ENCODE measurements at places on chromosomes 2 and 18.

- DNase-seq: peak; percentile 5
Observed at GRCh38 chr2:227238238-227239237, 74.1 kb downstream of the COL4A3 start.

- DNase-seq: no peak
Observed at GRCh38 chr2:106306387-106306786, 112.3 kb upstream of the UXS1 start.

DNA sequence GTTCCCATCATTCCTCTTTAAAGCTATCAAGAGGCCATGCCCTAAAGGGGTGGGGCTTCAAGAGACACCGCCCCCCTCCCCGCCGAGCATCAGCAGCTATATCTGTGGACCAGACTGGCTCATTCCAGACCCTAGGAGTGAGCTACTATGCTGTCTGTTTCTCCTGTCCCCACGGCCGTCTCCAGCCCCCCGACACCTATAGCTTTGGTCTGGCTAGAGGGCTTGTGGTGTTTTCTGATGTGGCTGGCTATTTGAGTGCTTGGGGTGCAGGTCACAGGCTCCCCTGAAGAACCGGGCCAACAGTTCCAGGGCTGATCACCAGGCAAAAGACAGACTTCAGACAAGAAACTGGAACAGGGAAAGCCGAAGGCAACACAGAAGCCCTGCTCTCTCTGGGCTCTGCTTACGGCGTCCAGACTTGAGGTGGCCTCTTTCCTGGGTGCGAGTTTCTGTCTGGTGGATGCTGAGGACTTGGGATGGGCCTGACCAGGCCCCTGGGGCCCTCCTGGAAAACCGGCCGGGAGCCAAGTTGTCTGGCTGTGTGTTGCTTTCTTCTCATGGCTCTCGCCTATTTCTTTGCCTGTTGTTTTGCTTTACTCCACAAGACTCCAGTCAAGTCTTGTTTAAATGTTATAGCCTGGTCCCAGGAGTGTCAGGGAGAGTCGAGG is 83.6 kb downstream of the KLHL29 start:
- DNase-seq: no peak

GRCh38 chr2:212465456-212465855 is 73.1 kb downstream of the ERBB4 start:
- DNase-seq: no peak

- DNase-seq: no peak
Observed at GRCh38 chr2:215750763-215751162, 262.6 kb downstream of the MREG start.

DNA sequence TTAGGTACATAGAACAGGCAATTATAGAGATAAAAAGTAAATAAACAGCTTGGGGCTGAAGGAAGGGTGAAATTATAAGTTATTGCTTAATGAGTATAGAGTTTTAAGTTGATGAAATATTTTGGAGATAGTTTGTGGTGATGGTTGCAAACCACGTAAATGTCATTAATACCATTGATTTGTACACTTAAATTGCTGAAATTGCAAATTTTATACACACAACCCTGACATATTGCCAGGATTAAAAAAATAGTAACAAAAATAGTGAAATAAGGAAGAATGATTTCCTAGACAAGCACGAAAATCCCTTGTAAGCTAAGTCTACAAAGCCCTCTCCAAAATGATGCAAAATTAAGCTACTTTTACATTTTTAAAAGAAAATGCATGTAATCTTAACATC is 46.2 kb upstream of the RAB6D start:
- DNase-seq: no peak

DNA sequence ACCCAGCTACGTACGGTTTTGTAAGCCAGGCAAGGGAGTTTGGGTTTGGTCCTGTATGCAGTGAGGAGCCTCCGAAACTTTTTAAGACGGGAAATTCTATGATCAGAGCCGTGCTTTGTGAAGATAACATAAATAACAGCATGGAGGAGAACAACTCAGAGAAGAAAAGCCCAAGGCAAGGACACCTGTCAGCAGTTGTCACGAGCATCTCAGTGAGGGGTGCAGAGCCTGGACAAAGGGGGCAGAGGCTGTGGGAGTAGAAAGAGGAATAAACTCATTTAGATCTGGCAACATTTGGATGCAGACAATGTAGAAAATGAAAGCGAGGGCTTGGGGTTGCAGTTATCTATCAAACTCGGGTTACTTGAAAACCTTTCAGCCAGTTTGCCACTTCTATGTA is 64.5 kb downstream of the CAVIN2 start:
- DNase-seq: no peak

GRCh38 chr2:88247531-88247930 is 77.4 kb downstream of the THNSL2 start:
- DNase-seq: no peak

- DNase-seq: no peak
Observed at GRCh38 chr2:19893520-19894133, 8.2 kb downstream of the TTC32 start.

- DNase-seq: no peak
Observed at GRCh38 chr2:121211689-121212151, 73.3 kb downstream of the TFCP2L1 start.

GRCh38 chr2:210681491-210681890 is 125.1 kb downstream of the CPS1 start:
- DNase-seq: no peak

- DNase-seq: no peak
Observed at GRCh38 chr18:10017043-10017442, 103.2 kb downstream of the VAPA start.

- no peak for DNase-seq
Observed at GRCh38 chr2:68237404-68237803, 14.9 kb downstream of the PPP3R1 start.

- no peak for DNase-seq
Observed at GRCh38 chr2:237558961-237559641, 7.3 kb upstream of the PRLH start.

DNA sequence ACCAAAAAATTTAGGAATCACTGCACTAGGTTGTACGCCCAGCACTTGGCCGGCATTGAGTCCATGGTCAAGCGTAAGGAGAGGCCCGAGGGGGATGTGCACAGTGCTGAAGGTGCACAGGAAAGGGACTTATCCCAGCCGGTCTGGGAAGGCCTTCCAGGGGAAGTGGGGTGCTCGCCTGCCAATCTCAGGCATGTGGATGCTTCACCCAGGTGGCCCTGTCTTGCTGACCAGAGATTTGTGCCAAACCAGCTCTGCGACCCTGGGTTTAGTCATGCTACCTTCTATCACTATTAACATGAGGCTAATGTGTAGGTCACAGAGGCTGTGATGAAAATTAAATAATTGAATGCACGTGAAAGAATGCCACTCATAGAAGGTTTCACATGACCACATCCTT is 1.7 kb upstream of the ITM2C start:
- DNase-seq: no peak

DNA sequence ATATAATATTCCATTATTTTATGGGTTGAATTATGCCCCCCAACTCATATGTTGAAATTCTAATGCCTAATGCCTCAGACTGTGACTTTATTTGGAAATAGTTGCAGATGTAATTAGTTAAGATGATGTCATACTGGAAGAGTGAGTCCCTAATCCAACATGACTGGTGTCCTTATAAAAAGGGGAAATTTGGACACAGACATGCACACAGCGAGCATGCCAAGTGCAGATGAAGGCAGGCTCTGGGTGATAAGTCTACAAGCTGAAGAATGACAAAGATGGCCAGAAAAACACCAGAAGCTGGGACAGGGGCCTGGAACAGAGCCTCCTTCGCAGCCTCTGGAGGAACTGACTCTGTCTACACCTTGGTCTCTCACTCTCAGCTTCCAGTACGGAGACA is 10.0 kb upstream of the ASAP2 start:
- no peak for DNase-seq

GRCh38 chr2:74959106-74959751 is 786 bp downstream of the POLE4 start:
- DNase-seq: no peak

GRCh38 chr2:12004713-12005112 is 258.3 kb downstream of the LPIN1 start:
- no peak for DNase-seq

DNA sequence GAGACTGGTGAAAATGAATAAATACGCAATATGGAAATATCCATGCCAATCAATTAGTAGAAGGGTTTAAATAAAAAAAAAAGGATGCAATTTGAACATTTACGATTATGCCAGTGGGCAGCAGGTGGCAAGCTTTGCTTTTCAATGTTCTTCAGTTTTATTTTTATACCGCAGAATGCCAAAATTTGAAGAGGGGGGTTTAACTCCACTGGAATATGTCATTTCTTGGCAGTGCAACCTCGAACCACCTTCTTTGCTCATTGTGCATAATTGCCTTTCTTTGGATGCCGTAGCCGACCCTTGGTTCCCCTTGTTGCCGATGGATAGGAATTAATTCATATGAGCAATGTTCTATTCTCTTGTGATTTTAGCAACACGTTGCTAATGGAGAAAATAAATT is 88.0 kb downstream of the LTBP1 start:
- DNase-seq: no peak

DNA sequence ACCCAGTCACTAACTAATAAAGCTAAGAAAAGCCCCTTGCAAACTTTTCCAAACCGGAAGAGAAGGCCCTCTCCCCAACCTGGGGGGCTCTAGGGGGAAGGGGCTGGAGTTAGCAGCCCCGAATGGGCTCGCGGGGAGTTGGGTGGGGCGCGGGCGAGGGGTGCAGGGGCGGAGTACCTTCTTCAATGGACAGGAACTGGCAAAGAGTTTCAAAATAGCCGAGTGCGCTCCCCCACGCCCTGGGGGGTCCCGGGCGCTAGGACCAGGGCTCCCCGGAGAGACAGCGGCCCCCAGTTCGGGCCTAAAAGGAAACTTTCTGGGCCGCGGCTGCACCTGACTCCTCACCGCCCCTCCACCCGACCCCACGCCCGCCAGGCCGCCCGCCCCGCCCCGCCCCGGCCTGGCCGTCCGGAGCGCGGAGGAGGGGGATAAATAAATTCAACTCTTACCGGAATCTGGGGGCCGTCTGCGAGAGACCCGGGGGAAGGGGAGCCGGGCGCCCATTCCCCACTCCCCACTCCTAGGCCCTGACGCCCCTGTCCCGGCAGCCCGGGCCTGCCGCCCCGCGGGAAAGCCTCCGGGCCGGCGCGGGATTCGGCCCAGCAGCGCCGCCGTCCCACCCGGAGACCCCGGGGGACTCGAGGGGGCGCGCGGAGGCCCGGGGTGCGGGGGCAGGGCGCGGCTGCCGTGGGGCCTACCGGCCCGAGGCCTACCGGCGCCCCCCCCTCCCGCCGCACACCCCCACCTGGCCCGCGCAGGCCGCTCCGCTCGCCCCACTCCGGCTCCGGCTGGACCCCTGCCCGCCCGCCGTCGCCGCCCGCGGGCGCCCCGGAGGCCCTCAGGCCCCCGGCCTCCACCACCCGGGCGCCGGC is 868 bp downstream of the INO80D start:
- DNase-seq: peak; percentile 18

DNA sequence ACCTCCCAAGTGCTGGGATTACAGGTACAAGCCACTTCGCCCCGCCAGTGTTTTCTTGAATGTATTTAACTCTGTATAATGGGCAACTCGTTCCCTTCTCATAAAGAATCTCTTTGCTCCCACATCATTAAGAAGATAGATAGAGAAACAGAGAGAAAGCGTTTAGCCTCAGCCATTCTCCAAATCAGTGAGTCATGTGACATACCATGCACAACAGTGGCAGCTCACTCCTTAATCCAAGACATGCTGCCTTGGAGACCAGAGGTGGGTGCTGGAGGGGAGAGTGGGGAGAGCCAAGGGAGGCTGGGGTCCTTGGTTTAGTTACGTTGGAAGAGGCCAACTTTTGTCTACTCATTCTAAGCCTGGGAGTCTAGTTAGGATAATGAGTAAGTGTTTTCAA is 54.7 kb downstream of the TGIF1 start:
- DNase-seq: no peak

DNA sequence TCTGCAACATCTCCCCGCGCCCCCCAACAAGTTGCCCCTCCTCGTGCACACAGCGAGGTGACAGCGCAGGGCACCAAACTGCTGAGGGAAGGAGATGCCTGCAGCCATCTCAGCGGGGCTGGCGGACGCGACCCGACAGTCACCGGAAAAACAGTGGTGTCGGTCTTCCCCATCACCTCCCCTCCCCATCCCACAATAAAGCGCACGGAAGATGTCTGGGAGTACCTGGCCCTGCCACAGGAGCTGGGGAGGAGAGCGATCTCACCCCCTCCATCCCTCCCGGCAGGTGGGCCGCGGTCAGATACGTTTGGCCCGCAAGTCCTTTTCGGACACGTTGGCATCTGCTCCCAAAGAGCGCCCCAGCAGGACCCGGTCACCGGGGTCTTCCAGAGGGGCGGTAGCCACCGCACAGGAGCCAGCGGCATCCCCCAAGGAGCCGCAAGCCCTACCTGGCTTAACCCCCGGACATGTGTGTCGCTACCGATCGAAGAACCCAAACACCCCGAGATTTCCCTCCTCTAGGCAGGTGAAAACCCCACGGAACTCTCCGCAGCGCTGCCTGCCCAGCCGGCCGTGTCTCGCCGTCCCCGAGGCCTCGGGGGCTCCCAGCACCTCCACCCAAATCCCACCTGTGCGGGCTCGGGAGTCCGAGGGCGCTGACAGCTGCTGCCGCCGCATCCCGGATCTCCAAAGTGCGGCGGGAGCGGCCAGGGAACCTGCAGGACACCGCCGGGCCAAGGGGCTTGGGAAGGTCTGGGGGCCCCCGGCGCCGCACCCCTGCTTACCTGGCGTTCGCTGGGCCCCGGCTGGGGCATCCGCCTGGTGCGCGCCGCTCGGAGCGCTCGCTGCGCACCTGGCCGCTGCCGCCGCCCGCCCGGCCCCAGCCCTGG is 657 bp downstream of the ATP8B1 start:
- no peak for DNase-seq

All from activated naive CD4-positive, alpha-beta T cell (primary cell).